Activated naive CD8-positive, alpha-beta T cell treated with anti-CD3 and anti-CD28 coated beads for 36 hours (primary cell): ENCODE measurements at places on chromosomes 1 and 21.

DNA sequence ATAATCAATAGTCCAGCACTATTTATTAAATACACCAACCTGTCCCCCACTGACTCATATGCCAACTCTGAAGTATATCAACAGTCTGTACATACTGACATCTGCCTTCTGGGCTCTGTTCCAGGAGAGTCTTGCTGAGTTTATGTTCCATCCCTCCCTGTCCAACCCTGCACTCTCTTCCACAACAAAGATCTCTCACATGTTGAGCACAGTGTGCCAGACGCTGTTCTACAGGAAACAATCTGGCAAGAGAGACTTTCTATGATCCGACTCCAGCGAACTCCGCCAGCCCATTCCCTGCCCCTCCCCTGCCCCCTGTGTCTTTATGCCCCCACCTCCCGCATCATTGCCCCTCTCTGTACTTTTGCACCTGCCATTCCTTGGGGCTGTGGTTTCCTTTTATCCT, 3.4 kb downstream of the LACTBL1 start:
- H3K4me1 ChIP-seq: no peaks in the 10 kb centered on the region
- H3K36me3 ChIP-seq: peaks cover 3% of the 10 kb centered on the region
- no peak for DNase-seq
- H3K27me3 ChIP-seq: peaks cover 51% of the 10 kb centered on the region
- no peak overlapping the region for H3K27ac ChIP-seq

DNA sequence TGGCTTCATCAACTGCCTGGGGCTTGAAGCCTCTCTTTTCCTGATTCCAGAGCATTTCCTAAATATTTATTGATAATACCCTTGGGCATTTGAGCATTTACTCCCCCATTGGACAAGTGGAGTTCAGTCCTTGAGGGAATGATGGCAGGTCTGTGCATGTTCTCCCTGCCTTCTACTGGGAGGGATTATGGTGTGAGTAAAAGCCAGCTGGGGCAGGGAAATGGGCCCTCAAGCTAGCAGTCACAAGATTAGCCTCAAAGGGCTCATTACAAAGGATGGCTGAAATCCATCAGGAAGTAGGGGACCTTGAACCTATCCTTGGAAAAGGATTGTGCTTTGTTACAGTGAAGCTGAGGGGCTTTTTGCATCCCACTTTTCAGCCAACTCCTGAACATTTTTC, 24.2 kb upstream of the OSBPL9 start:
- no peak overlapping the region for H3K27ac ChIP-seq
- no peak overlapping the region for H3K4me3 ChIP-seq
- H3K36me3 ChIP-seq: no peaks in the 10 kb centered on the region

DNA sequence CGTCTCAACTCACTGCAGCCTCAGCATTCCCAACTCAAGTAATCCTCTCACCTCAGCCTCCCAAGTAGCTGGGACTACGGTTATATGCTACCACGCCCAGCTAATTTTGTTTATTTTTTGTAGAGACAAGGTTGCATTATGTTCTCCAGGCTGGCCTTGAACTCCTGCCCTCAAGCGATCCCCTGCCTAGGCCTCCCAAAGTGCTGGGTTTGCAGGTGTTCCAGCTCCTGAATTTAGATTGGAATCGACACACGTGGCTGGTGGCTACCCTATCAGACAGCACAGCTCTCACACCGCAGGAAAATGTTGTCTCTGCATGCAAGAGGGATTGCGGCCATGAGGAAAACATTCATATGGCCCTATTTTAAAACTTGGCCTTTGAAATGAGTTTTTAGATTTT, 76.7 kb upstream of the GALNT2 start:
- no peak overlapping the region for H3K27ac ChIP-seq
- no peaks in the 10 kb centered on the region for H3K36me3 ChIP-seq
- H3K4me1 ChIP-seq: peaks cover 2% of the 10 kb centered on the region
- H3K4me3 ChIP-seq: no peak overlapping the region

DNA sequence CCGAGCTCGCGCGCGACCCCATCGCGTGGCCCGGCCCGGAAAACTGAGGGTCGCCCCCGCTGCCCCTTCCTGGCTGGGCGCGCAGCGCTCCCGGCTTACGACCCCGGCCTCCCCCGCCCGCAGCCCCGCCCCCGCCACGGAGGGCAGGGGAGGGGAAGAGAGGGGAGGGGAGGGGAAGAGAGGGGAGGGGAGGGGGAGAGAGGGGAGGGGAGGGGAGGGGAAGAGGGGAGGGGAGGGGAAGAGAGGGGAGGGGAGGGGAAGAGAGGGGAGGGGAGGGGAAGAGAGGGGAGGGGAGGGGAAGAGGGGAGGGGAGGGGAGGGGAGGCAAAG, 6.7 kb upstream of the ANKRD65 start:
- DNase-seq: no peak
- H3K4me1 ChIP-seq: peaks cover 4% of the 10 kb centered on the region
- no peak overlapping the region for H3K27ac ChIP-seq
- no peak overlapping the region for H3K4me3 ChIP-seq
- H3K36me3 ChIP-seq: no peaks in the 10 kb centered on the region

- no peak overlapping the region for H3K27ac ChIP-seq
- H3K4me1 ChIP-seq: peaks cover 2% of the 10 kb centered on the region
Observed at GRCh38 chr1:91537281-91537986, 36.8 kb downstream of the CDC7 start.

DNA sequence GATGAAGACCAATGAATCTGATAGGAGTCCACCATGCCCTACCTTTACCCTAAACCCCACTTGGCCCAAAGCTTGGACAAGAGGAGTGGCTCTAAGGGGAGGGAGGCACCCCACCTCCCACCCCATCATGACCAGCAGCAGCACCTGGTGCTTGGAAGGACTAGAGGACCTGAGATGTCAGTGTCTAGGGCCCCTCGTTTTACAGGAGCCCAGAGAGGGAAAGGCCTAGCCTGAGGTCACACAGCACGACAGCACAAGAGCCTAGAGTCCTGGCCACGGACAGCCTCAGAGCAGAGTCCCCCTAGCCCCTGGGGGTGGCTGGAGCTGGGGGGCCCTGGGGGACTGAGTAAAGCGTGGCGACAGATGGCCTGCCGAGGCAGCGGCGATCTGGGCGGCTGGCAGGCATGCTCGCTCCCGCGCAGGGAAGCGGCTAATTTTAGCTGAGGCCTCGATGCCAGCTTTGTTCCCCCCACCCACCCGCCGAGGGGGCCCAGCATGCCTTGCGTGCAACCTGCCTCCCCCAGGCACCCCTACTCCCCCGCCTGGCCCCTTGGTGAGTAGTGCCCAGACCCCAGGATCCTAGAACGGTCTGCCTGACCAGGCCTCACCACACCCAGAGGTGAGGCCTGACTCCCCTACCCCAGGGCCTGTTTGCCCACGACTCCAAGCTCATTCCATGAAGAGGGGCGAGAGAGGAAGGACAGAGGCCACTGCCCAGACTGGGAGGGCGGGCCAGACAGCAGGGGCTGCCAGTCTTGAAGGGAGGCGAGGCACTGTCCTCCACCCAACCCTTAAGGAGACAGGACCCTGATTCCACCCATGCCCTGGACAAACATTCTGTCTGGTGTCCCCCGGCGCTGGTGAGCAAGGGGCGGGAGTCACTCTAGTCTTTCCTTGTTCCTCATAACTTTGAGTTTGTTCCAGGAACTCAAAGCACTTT, 39.0 kb downstream of the AHDC1 start:
- peaks cover 24% of the 10 kb centered on the region for H3K4me1 ChIP-seq
- no peak overlapping the region for H3K4me3 ChIP-seq
- H3K27ac ChIP-seq: no peak overlapping the region
- no peaks in the 10 kb centered on the region for H3K36me3 ChIP-seq
- H3K27me3 ChIP-seq: no peaks in the 10 kb centered on the region

DNA sequence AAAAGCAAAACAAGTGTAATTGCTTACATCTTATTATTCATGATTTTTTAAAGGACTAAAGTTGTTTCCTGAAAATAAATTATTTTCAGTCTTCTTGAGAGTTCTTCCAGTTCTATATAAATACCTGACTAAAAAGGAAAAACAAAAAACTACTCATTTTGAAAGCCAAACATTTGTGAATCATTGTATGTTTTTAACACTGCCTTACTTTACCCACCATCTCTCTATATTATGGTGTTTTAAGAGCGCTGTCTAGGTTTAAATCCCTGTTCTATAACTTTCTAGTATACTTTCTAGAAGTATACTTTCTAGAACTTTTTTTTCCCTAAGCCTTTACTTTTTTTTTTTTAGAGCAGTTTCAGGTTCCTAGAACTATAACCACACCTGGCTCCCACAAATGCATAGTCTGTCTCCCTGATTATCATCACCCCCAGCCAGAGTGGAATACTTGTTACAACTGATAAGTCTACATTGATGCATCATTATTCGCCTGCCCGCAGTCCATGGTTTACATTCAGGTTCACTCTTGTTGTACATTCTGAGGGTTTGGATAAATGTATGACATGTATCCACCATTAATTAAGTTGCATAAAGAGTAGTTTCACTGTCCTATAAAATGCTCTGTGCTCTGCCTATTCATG, 9.8 kb downstream of the RSBN1 start:
- peaks cover 25% of the 10 kb centered on the region for H3K36me3 ChIP-seq
- no peak overlapping the region for H3K4me3 ChIP-seq
- no peak for DNase-seq
- H3K27me3 ChIP-seq: no peaks in the 10 kb centered on the region
- H3K27ac ChIP-seq: peak overlapping the region; percentile 20

DNA sequence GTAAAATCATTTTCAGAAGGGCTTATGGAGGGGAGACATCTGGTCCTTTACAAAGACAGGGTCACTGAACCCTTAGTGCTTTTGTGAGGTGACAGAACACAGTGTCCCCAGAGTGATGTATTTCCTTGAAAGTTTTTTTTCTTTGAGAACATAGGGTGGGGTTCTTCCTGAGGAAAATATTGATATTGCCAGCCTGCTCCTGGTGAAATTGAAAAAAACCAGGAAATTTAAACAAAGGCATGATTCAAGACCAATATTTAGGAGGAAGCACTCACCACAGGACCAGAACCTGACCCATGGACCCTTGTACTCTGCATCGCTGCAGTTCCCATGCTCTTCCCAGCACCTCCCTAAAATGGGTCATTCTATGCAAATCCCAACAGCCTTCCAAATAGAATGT, 63.7 kb downstream of the ST6GALNAC3 start:
- H3K27ac ChIP-seq: no peak overlapping the region
- no peak for DNase-seq
- no peaks in the 10 kb centered on the region for H3K36me3 ChIP-seq
- no peak overlapping the region for H3K4me3 ChIP-seq
- no peaks in the 10 kb centered on the region for H3K27me3 ChIP-seq

DNA sequence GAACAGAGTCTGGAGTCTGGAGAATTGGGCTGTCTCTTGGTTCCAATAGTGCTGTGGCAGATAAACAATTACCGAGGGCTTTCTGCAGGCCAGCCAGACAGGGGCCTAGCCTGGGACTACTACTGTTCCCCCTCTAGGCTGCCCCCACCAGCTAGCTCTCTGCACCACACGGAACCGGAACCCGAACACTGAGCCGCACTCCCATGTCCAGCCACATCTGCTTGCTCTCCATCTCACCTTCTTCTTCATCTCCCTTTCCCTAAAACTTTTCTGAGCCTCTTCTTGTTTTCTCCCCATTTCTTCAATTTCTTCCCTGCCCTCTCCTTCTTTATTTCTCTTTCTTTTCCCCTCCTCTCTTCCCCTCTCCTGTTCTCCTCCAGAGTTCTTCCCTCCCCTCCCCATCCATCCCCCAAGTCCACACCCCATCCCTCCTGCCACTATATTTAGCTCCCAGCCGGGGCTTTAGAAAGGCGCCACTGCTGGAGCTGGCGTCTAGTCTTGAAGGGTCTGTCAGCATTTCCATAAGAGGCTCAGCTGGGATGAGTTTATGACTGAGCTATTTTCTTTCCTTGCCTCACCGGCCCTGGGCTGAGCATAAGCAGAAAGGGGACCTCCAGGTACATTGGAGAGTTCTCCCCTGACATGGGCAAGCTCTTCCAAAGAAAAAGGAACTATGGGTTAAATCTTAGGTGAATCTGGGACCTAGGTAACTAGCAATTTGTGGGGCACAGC, 25.7 kb upstream of the ATP2B4 start:
- H3K27me3 ChIP-seq: no peaks in the 10 kb centered on the region
- H3K36me3 ChIP-seq: no peaks in the 10 kb centered on the region
- DNase-seq: no peak
- no peak overlapping the region for H3K27ac ChIP-seq

- peaks cover 28% of the 10 kb centered on the region for H3K36me3 ChIP-seq
- H3K4me3 ChIP-seq: peak overlapping the region; percentile 89
- H3K27ac ChIP-seq: peak overlapping the region; percentile 97
- peaks cover 5% of the 10 kb centered on the region for H3K27me3 ChIP-seq
Observed at GRCh38 chr1:26787381-26787705, 407 bp upstream of the PIGV start.

DNA sequence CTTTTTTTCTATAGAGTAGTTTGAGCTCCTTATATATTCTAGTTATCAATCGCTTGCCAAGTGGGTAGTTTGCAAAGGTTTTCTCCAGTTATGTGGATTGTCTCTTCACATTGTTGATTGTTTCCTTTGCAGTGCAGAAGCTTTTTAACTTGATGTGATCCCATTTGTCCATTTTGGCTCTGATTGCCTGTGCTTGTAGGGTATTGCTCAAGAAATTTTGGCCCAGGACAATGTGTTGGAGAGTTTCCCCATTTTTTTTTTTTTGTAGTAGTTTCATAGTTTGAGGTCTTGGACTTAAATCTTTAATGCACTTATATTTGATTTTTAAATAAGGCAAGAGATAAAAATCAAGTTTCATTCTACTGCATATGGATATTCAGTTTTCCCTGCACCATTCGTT, 774.8 kb upstream of the ADAMTS5 start:
- H3K4me1 ChIP-seq: no peaks in the 10 kb centered on the region
- peaks cover 4% of the 10 kb centered on the region for H3K27me3 ChIP-seq
- H3K36me3 ChIP-seq: no peaks in the 10 kb centered on the region
- H3K4me3 ChIP-seq: no peak overlapping the region
- H3K27ac ChIP-seq: no peak overlapping the region

- H3K27me3 ChIP-seq: no peaks in the 10 kb centered on the region
- no peak overlapping the region for H3K4me3 ChIP-seq
- no peak for DNase-seq
- H3K27ac ChIP-seq: no peak overlapping the region
Observed at GRCh38 chr1:22030473-22030872, 22.0 kb upstream of the CDC42 start.

GRCh38 chr1:183000167-183000962, 22.9 kb upstream of the LAMC1 start:
- H3K4me1 ChIP-seq: no peaks in the 10 kb centered on the region
- H3K4me3 ChIP-seq: no peak overlapping the region
- H3K27ac ChIP-seq: no peak overlapping the region
- no peaks in the 10 kb centered on the region for H3K36me3 ChIP-seq
- no peak for DNase-seq
- peaks cover 61% of the 10 kb centered on the region for H3K27me3 ChIP-seq

GRCh38 chr1:229434641-229435051, 752 bp upstream of the ACTA1 start:
- H3K27ac ChIP-seq: no peak overlapping the region
- H3K36me3 ChIP-seq: peaks cover 17% of the 10 kb centered on the region
- H3K4me3 ChIP-seq: no peak overlapping the region
- DNase-seq: no peak
- peaks cover 17% of the 10 kb centered on the region for H3K4me1 ChIP-seq

GRCh38 chr1:50378770-50379169, 44.5 kb downstream of the DMRTA2 start:
- no peak overlapping the region for H3K27ac ChIP-seq
- no peaks in the 10 kb centered on the region for H3K4me1 ChIP-seq
- no peak for DNase-seq
- H3K36me3 ChIP-seq: no peaks in the 10 kb centered on the region
- H3K27me3 ChIP-seq: peaks cover 9% of the 10 kb centered on the region
- no peak overlapping the region for H3K4me3 ChIP-seq
